ENCODE measurements at places on chromosomes 3 and 15.

GRCh38 chr3:65344846-65345245 is 657.0 kb upstream of the ADAMTS9 start:
- no peak for DNase-seq

DNA sequence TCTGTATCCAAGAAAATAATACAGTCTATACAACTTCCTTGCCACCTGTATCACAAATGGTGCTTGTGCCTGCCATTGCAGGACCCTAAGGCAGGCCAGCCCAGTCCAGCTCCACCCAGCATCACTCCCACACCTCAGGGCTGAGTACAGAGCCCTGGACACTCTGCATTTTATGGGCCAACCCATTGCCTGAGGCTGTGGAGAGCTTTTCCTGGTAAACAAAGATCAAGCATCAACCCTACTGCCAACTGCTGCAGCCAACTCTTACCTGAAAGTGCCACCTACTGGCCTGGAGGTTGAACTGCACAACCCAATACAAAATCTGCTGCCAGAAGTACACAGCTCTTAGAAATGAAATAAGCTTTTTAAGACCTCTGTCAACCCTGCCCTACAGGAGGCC is 1082.2 kb downstream of the NAALADL2 start:
- DNase-seq = peak; percentile 42

DNA sequence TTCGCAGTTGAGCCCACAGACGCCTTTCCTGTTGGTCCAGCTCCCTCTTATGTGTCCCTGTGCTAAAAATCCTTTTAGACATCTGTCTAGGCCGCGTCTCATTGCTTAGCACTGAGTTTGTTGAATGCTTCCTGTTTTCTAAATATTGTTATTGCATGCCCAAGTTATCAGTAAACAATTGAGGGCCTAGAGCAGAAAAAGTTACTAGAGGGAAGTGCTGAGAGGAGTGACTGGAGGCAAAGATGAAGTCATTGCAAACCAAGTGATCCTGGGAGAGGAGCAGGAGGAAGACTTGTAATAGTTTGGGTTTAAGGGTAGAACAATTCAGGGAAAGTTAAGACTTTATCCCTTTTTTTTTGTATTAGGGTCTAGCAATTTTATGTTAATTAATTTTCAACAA is 88.1 kb downstream of the DCUN1D1 start:
- no peak for DNase-seq

DNA sequence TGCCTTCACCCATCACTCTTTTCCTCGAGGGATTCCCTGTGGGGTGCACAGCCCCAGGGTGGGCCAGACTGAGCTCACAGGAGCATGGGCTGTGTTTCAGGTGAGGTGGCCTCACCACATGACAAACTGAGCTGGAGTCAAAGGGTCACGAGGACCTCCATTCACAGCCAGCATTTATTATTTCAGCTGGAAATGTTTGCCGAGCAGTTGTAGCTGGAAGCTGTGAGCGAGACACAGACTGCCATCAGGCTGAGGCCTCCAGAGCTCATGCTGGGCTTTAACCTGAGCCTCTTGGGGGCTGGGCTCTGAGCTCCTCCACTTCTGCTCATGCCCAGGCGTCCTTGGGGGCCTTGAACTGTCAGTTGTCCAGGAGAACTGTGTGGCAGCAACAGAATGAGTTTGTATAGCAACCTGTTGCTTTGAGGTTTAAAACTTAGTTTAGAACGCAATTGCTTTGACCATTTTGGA is 57.5 kb downstream of the FLNB start:
- no peak for DNase-seq

DNA sequence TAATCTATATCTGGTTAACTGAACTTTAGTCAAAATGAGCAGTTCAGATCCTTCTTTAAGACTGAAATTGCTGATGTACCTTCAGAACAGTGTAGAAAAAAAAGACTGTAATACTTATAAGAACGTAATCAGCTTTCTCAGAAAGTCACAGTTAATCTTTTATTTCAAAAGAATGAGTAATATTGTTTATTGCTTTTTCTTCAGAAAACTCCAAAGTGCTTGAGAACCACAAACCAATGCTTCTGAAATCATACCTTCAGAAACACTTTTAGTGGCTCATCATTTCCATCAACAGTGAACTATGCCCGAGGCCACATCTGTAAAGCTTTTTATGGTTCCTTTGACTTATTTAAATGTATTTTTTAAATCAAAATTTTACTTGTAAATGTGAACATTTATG is 33.3 kb upstream of the CLASP2 start:
- DNase-seq = no peak

- peak; percentile 67 for DNase-seq
Measured at GRCh38 chr15:43187544-43188155, 2.4 kb downstream of the CCNDBP1 start.
